Progenitor cell of endocrine pancreas (in vitro differentiated cells): ENCODE measurements at places on chromosomes 7 and 10.

GRCh38 chr10:88281592-88282347 is 301.3 kb downstream of the RNLS start:
- no peak for DNase-seq

- no peak for DNase-seq
Measured at GRCh38 chr7:29319719-29320521, 125.3 kb downstream of the CHN2 start.

DNA sequence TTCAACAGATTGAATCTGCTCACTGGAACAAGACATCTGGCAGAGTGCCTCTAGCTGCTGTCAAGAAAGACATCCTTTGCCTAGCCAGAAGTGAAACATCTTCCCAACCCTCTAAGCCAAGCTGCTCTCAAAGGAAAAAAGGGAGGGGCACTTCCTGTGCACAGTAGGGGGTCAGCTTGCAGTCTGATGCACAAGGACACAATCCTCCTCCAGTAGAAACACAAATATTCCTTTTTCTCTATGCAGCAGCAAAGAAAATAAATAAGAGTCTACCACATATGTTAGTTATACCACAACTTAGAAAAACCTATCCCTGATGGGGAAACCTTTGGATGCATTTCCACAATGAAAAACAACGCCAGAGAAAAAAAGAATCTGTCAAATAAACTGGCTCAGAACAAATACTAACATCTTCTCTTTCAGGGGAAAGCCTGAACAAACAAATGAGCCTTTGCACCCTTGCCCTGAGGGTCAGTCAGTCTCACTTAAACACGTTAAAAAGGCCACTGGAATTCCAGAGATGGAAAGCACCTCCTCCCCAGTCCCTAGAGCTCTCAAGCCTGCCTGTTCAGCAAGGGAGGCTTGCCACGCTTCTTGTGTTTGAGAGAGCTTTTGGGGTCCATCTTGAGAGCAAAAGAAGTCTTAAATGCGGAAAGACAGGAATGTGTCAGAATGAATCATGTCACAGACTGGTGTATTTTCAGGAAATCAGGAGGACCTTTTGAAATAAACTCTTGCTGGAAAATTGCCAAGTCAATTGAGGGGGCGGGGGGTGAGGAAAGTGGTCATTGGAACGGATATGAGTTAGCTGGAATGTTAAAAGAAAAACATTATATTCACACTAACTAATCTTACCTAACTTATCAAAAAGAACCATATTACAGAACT is 7.5 kb downstream of the LAMB1 start:
- no peak for DNase-seq

DNA sequence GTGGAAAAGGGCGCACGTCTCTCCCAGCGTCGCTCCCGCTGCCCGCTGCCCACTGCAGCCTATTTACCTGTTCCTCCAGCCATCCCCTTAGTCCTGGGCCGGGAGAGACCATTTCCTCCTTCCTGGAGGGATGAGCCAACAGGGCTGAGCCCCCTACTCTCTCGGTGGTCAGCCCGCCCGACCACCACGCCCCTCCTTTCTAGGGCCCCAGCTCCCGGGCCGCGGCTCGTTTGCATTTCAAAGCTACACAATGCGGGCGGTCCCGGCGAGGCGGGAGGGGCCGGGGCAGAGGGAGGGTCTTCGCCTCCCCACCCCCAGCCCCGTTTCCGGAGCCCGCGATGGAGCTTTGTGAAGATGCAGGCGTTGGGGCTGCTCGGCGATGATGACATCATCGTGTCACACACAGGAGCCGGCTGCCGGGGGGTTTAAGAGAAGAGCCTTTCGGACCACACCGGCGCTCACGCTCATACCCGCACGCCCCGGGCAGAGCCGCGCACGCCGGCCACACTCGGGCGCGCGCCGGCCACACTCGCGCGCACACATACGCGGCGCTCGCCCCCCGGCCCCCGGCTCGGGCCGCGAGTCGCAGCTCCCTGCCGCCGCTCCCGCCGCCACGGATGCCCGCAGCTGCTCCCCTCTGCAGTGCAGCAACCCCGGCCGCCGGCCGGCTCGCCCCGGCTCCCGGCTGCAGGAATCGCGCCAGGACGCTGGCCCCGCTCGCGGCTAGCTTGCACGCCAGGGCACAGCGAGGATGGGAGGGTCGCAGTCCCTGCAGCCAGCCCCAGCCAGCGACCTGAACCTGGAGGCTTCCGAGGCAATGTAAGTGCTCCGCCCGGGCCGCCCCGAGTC is 107.7 kb upstream of the BTBD16 start:
- peak; percentile 71 for DNase-seq

GRCh38 chr7:139560678-139561077 is 37.2 kb downstream of the CLEC2L start:
- no peak for DNase-seq

- no peak for DNase-seq
Measured at GRCh38 chr7:17041324-17041723, 159.5 kb upstream of the AGR3 start.

- DNase-seq: no peak
Measured at GRCh38 chr7:37666026-37666799, 17.4 kb upstream of the GPR141 start.

DNA sequence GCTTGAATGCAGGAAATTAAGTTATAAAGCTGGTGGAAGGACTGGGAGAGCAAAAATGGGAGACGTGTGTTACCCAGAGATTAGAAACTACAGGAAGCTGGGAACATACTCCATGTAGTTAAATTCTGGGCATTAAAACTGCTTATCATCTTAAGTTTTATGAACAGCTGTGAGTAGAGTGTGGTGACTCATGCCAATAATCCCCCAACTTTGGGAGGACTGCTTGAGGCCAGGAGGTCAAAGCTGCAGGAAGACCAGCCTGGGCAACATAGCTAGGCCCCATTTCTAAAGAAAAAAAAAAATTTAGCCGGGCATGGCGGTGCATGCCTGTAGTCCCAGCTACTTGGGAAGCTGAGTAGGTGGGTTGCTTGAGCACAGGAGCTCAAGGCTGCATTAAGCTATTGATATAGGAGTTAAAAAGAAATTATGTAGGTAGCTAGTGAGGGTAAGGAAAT is 56.2 kb upstream of the SEPHS1 start:
- DNase-seq: no peak

GRCh38 chr7:155685070-155685790 is 40.8 kb downstream of the RBM33 start:
- DNase-seq: no peak

- DNase-seq: no peak
Measured at GRCh38 chr10:98269435-98269912, 1.5 kb upstream of the LOXL4 start.

DNA sequence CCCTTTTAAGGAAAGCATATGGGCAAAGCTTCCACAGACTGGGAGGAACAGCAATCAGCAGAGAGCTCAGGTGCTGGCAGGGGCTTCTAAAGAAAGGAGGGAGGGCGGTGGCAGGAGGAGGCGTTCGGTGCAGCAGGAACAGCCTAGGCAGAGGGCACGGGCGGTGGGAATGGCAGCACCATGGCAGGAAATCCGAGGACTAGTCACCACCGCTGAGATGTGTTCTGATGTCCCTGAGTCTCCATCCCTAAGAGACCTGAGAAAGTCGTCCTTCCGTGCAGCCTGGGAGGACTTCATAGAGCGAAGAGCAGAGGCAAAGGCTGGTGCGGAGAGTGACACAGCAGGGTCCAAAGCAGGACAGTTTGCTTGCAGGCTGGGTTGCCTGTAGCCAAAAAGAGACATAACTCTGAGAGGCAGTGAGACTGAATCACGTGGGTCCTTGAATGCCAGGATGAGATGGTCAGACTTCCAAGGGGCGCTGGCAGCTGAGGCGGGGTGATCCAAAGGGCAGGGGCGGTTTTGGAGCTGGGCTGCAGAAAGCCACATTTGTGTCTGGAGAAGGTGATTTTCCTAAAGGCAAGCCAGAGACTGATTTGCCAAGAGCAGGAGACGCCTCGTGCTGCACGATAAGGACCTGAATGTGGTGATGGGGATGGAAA is 35.8 kb upstream of the GRID1 start:
- DNase-seq: no peak

GRCh38 chr10:119509909-119510451 is 32.5 kb downstream of the RGS10 start:
- no peak for DNase-seq

DNA sequence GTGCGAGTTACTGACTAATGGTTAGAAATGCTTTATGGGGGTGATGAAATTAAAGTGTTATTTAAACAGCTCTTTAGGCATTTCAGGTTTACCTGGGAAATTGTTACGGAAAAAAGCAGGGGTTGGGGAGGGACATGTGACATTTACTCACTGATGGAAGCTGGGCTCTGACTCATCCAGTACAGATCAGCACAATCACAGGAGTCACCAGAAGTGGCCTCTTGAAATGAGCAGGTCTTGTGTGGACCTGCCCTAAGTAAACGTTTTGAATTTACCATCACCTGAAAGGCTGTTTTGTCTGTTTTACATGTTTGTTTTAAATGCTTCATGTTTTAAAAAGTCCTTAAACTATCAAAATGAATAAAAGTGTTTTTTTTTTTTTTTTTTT is 2.3 kb downstream of the GLRX3 start:
- no peak for DNase-seq

GRCh38 chr7:128271942-128272481 is 30.9 kb downstream of the LEP start:
- no peak for DNase-seq

GRCh38 chr7:10146271-10146670 is 827.4 kb upstream of the PHF14 start:
- DNase-seq: no peak

GRCh38 chr7:151187409-151188251 is 580 bp upstream of the ASB10 start:
- DNase-seq: no peak

GRCh38 chr7:11332186-11332864 is 358.7 kb downstream of the PHF14 start:
- DNase-seq: no peak

DNA sequence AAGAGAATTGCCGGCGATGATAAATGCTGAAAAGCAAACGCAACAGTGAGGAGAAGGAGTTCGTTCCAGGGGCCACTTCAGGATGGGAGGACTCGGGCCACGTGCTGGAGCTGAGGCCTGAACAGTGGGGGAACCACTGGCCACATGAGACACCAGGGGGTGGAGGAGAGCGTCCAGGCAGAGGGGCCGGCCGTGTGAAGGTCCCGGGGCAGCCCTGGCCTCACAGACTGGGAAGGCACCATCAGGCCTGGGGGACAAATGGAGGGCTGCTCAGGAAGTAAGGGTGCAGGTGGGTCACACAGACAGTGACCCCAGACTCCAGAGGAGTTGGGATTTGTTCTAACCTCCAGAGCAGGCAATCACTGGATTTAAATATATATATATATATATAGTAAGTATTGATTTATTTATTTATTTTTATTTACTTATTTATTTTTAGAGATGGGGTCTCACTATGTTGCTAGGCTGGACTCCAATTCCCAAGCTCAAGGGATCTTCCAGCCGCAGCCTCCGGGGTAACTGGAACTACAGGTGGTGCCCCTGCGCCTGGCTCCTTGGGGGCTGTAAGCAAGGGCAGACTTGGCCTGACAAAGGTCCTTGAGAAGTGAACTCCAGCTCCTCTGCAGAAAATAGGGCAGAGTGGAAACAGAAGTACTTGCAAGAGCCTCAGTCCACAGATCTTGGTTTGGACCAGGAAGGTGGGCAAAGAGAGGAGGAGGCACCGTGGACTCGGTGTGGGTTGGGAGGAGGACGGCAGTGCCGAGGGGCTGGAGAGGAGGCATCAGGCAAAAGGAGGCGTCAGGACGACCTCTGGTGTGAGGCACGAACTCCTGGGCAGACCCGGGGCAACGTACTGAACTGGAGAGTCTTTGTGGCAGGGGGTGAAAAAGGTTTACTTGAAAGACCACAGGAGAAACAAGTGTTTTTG is 57.3 kb downstream of the TCERG1L start:
- DNase-seq: no peak

DNA sequence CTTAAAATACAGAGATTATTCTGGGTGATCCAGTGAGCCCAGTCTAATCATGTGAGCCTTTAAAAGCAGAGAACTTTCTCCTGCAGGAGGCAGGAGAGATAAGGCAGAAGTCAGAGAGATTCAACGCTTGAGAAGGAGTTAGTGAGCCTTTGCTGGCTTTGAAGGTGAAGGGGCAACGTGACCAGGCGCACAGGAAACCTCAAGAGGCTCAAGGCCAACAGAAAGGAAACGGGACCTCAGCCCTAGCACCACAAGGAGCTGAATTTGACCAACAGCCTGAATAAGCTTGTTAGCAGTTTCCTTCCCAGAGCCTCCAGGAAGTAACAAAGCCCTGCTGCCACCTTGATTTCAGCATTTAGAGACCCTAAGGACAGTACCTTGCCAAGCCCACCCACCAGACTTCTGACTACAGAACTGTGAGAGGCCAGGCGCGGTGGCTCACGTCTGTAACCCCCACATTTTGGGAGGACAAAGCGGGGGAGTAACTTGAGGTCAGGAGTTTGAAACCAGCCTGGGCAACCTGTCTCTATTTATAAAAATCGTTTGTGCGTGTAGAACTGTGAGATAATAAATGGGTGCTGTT is 87.3 kb upstream of the KAT6B start:
- no peak for DNase-seq

GRCh38 chr7:75965617-75966016 is 28.8 kb downstream of the TMEM120A start:
- no peak for DNase-seq

- no peak for DNase-seq
Measured at GRCh38 chr10:118045837-118046394, 825 bp downstream of the RAB11FIP2 start.

GRCh38 chr7:360454-361100 is 70.6 kb downstream of the FOXL3 start:
- no peak for DNase-seq

DNA sequence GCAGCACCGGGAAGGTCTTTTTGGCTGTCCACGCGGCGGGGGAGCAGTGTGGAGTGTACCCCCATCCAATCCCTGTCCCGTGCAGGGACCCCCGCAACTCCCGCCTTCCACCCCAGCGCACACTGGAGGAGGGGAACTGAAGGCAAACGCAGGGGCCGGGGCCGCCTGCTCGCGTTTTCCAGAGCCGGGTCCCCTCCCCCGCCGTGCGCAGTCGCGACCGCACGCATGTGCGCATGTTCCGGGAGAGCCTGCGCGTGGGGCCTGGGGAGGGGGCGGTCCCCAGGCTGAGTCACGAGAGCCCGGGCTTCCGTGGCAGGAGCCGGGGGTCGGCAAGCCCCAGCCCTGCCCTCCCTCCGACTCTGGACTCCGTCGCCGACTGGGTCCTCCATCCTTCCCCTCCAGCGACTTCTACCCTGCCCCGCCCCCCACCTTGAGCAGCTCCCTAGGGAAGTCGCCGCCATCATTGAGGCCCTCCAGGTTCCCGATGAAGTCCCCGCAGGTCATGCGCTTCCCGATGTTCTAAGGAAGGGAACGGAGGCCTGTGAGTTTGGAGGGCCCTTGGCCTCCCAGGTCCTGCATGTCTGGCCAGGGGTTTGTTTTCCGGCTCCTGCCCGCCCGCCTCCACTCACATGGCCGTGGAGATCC is 8.0 kb downstream of the PSD start:
- peak; percentile 41 for DNase-seq

- no peak for DNase-seq
Measured at GRCh38 chr7:117135553-117135891, 182.2 kb downstream of the ST7 start.

GRCh38 chr7:918441-919113 is 35.9 kb downstream of the ADAP1 start:
- no peak for DNase-seq

DNA sequence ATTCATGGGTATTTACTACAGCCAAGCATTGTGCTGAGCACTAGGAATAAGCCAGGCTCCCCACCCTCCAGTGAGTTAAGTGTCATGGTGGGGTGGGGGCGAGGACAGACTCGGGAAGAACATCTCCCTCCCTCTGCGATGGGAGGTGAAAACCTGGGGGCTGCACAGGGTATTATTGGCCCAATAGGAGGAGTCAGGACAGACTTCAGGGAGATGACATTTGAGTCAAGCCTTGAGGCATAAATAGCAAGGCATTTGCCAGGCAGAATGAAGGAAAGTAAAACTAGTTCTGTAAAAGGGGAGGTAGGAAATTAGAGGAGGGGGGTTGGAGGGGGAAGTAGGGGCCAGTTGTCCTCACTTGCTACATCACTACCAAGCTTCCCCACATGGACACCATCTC is 18.9 kb downstream of the NKX2-3 start:
- no peak for DNase-seq
